Stimulated activated CD8-positive, alpha-beta memory T cell treated with anti-CD3 and anti-CD28 coated beads, Interleukin-4, amount 100 ng/mL, for 1 hour (primary cell): ENCODE measurements at places on chromosomes 3 and 15.

- no peak for DNase-seq
Measured at GRCh38 chr3:187212705-187213104, 15.4 kb downstream of the RTP1 start.

DNA sequence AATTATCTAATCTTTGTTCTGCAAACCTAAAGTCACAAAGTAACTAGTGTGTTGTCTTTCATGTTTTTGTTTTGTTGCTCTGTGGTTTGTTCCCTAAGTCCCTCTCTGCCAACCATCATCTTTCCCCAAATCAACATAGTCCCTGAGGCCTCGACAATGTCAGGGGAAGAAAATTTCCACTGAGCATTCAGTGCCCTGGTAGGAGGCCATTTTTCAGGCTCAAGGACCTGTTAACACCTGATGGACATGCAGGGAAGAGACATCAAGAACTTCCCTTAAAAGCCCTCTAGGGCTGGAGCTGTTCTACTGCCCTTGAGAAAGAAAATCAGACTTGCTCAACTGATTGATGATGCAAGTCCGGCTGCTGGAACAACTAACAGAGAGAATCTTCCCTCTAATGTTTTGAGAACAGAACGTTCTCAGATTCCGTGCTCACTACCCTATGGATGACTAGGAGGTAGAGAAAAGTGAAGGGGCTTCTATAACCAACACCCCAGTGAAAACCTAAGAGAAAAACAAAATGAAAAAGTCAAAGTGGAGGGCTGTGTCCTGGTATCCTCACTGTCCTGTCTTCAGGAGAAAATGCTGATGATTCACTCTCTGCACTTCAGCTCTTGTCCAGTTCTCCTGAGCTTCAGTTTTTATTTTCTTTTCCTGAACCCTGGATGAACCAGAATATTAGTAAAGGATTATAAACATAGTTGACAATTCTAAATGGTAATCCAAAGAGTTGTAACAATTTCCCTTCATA is 373.1 kb downstream of the FOXP1 start:
- DNase-seq: no peak

GRCh38 chr3:134018406-134018805 is 11.3 kb downstream of the SLCO2A1 start:
- no peak for DNase-seq

DNA sequence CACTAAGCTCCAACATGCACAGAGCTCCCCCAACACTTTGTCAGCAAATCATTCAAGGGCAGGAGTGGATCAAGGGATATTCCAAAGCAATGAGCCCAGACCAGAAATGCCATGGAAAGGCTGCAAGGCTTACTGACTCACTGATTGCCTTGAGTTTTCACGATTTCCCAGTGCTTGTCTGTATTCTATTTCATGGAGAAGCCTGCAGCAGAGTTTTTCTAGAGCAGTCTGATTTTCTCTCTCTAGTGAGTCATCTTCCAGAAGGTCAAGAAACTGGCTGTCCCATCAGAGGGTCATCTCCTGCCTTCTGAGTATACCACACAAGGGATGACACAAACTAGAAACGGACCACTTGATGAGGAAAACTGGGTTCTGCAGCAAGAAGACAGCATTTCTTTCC is 16.5 kb downstream of the LMCD1 start:
- DNase-seq: no peak

DNA sequence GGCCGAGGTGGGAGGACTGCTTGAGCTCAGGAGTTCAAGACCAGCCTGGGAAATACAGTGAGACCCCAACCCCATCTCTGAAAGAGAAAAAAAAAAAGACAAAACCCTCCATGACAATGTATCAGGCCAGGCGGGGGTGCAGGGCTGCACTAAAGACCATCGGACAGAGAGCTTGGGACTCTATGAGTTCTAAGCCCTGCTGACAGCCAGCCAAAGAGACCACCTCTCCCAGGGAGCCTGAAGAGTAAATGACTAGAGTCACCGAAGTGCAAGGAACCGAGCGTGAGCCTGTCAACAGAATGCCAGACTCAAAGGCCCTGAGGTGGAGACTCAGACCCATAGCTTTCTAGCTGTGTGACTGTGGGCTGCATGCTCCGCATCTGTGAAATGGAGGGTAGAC is 12.5 kb downstream of the POC1A start:
- DNase-seq: no peak

GRCh38 chr3:14811684-14812083 is 7.1 kb upstream of the FGD5 start:
- no peak for DNase-seq

- no peak for DNase-seq
Measured at GRCh38 chr3:136733317-136733833, 18.8 kb downstream of the STAG1 start.

DNA sequence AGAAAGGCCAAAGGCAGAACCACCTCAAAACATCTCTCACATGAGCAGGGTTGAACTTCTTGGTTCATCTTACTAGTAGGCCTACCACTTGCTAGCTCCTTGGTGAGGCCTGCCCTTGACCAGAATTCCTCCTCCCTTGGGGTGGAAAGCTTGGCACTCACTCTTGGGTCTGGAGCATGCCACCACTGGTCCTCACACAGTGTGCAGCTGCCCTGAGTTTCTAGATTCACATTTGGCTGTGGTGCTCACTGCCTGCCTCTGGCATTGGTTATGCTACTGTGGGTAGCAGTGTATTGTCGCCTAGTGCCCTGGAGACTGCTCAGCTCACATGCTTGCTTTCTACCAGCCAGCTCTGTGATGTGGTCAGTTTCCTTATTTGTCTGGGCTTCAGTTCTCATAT is 23.7 kb downstream of the OXNAD1 start:
- DNase-seq: no peak

- DNase-seq: no peak
Measured at GRCh38 chr3:171163101-171164066, 136.9 kb upstream of the SLC2A2 start.

GRCh38 chr3:171649911-171650592 is 160.2 kb downstream of the PLD1 start:
- no peak for DNase-seq

GRCh38 chr3:178381971-178382448 is 154.2 kb upstream of the KCNMB2 start:
- DNase-seq: no peak

DNA sequence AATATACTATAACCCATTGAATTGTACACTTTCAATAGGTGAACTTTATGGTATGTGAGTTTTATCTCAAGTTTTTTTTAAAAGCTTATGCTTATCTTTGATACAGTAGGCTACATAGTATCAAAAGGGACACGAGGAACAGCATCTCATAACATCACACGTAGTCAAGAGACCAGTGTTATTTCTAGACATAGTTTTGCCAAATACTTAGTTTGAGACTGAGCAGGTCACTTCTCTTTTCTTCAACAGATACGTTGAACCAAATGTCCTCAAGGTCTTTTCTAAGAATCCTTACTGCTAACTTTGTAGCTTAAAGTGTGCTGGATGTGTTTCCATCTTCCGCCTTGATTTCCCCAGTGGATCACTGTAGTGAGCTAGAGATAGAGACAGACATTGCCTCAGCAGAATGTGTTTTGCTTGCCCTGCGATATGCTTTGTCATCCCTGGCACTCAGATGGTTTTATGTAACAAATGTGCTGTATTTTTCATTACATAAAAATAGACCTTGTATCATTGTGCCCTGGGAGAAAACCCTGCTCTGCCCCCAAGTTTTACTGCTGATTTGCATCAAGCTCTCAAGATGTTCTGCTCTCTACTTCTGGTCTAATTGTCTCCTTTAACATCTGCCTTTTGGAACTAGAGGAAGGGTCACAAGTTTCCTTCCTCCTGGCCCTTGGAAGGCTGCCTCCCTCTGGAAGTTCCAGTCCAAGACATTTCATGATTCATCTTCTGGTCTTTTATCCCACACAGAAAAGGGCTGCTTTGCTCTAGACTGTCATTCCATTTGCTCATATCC is 426.4 kb upstream of the RGMA start:
- no peak for DNase-seq

GRCh38 chr15:90743407-90743806 is 26.3 kb downstream of the BLM start:
- no peak for DNase-seq

- no peak for DNase-seq
Measured at GRCh38 chr3:177041021-177041729, 156.1 kb downstream of the TBL1XR1 start.

- no peak for DNase-seq
Measured at GRCh38 chr3:129057249-129057648, 3.3 kb upstream of the GP9 start.

- DNase-seq: peak; percentile 36
Measured at GRCh38 chr15:89760303-89761008, 9.4 kb upstream of the MESP1 start.

GRCh38 chr15:89091627-89092220 is 3.5 kb downstream of the ABHD2 start:
- DNase-seq: no peak

GRCh38 chr15:66252685-66253417 is 699 bp downstream of the MEGF11 start:
- no peak for DNase-seq

DNA sequence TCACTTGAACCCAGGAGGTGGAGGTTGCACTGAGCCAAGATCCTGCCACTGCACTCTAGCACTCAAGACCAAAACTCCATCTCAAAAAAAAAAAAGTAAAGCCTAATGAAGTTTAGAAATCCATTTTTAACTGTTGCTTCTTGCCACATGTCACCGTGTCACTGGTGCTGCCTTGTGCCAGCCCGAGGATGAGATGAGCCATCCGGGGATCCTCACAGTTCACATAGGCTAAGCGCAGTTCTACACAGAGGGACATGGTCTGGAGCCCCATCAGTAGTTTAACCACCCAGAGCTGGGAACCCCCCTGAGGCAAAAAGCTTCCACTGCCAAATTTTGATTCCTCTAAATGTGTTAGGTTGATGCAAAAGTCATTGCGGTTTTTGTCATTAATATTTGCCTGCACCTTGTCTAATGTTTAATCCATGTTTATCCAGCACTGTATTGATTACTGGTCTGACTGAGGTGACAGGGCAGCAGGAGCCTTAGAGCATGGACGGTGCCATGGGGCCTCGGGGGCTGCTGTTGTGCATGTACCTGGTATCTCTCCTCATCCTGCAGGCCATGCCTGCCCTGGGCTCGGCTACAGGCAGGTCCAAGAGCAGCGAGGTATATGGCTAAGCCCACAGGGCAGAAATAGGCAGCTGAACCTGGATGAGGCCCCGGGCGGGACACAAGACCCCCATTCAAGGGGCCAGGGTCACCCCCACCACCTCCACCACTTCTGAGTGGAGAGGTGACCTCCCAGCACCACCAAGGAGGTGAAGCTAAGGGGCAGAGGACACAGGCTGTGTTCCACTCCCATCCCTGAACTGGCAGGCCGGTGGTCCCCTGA is at the start of gene ITIH1:
ITIH1 (plus strand) TSS at position 473 of the 832 bp plus-strand sequence; CDS start at position 490, 17 bp downstream.
- no peak for DNase-seq

- no peak for DNase-seq
Measured at GRCh38 chr3:160665784-160666526, 11.0 kb upstream of the ARL14 start.

- no peak for DNase-seq
Measured at GRCh38 chr15:100934166-100934565, 15.0 kb downstream of the LRRK1 start.

DNA sequence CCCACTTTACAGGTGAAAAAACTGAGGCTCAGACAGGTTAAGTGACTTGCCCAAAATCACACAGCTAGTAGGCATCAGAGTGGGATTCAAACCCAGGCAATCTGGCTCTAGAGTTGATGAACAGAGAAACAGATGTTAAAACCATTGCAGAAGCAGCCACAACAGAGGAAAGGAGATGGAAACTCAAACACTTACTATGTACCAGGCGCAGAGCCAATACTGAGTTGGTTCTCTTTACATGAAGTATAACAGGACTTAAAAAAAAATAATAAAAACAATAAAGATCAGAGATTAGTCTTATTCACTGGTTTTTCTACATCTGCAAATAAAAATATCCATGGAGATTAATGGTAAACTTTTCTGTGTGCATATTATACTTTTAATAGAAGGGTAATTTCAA is 84.9 kb upstream of the SPATA12 start:
- no peak for DNase-seq

DNA sequence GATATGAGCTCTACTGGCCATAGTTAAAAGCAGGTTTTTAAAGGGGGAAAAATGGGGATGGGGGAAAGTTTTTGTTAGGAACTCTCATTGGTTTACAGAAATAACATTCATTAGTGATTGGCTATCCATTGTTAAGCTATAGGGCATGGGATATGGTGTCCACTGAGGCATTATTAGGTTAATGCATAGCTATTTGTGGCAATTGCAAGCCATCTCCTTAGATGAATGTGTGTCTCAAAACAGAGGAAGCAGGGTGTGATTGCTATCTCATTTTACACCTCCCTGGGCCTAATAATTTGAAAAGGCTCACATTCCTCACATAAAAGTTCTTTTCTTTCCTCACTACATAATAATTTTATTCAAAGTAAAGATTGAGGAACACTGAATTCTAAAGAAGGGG is 396.6 kb downstream of the TAFA4 start:
- DNase-seq: no peak

GRCh38 chr15:55420171-55420866 is 12.0 kb downstream of the PIERCE2 start:
- no peak for DNase-seq

GRCh38 chr3:29143151-29143550 is 137.7 kb upstream of the RBMS3 start:
- DNase-seq: no peak

GRCh38 chr3:183907911-183908331 is 23.2 kb upstream of the PARL start:
- DNase-seq: no peak

DNA sequence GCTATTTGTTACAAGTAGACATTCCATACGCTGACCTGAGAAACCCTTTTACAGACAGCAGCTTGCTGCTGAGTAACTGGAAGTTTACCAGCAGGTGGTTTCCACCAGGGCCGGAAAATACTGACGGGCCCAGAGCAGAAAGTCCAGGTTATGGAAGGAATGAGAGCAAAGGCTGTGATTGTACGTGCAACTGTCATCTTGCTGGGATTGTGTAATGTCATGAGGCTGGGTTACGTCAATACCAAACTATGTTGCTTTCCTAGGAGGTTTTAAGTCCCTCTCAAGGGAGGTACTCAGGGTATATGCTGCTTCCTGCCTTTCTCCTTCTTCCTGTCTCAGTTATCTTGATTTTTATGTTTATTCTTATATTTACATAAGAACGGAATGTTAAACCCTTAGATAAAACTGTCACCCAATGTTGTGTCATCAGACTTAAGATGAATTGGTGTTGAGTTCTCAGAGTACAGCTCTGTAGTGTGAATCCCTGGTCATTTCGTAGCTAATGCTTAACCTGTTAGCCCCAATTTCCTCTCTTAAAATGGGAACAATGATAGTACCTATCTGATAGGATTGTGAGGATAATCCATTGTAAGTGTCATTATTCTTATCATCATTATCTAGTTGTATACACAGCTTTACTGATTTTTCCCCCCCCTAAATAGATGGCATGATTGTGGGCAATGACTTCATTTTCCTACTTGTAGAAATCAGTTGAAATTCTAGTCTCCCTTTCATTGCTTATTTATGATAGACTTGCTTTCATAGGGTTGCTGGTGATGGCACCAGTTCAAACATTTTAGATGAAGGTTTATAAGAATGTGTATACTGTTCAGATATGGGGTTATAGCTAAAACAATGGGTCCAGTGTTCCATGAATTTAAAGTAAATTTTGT is 101.4 kb downstream of the FNDC3B start:
- no peak for DNase-seq
